NCI-H1048 (cell line): ENCODE measurements at places on chromosomes 16 and 17.

DNA sequence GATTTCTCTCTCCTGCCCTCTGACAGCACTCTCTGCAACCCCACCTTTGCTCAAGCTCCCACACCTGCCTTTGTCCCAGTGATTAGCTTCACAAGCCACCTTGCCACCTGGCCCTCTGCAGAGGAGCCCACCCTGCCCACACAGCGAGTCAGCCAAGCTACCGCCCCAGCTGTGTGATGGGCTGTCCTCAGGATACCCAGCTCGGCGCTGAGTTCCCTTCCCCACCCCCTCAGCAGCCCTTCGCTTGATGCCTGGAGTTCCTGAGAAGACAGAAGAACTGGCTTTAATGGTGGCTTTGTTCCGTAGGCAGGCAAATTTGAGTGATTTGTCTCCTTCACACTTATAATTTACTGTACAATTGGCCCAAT, 266.4 kb downstream of the CBLN1 start:
- DNase-seq = no peak

DNA sequence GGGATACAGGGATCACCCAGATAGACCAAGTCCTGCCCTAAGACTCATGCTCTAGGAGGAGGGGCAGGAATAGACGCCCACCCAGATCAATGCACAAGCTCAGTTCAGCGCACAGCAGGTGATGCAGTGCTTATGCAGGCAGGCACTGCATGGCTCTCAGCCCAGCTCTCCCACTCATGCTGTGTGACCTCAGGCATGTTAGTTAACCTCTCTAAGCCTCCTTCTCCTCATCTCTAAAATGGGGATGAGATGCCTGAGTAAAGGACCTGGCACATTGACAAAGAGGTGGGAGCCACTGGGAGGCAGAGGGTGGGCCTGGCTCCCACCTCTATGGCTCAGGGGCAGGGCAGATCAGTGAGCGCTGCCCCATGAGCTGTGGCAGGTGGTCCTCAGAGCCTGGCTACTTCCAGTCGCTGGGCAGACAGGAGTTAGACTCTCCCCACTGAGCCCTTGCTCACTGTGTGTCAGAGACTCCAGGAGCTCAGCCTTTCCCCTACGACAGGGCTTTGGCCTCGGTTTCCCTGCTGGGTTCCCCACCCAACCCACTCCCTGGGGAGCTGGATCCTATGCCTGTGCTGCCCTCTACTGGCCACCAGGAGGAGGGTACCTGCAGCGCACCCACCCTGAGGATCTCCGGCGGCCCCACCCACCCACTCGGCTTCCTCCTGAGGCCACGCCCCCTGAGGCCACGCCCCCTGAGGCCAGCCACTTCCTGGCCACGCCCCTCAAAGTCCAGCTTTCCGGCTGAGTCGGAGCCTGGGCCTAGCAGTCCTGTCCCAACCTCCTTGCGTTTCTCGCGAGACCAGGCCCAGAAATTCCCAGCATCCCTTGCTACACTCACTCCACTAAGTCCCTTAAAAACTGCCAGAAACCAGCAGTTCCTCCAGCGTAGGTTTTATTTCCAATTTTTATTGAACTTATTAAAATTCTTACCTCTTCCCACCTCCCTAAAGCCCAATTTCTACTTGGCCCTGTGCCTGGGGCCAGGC, 196.1 kb downstream of the GSG1L start:
- peak; percentile 30 for DNase-seq

DNA sequence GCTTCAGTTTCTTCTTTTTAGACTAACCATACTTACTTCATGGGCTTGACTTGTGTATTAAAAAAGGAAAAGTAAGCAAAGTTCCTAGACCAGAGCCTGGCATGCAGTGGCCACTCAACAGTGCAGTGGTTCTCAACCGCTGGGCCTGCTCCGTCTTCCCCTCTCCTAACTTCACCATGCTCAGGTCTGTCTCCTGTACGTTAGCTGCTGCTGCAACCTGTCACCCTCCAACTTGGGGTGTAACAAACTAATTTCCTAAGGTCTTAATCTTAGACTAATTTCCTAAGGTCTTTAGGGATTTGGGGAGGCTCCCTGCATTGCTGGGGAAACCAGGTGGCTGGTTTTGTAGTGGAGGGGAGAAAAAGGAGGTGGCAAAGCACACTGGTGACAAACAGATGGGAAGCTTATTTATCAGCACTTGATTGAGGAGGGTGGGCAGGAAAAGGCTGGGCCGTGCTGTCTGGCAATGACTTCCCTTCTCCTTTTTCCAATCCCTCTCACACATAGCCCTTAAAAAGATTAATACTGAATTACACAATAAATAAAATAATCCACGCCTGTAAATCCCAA, 2.2 kb upstream of the ARL4D start:
- DNase-seq = no peak

GRCh38 chr17:48429156-48429555, 858 bp downstream of the SKAP1 start:
- no peak for DNase-seq

GRCh38 chr16:67825119-67825518, 17.0 kb upstream of the THAP11 start:
- no peak for DNase-seq

DNA sequence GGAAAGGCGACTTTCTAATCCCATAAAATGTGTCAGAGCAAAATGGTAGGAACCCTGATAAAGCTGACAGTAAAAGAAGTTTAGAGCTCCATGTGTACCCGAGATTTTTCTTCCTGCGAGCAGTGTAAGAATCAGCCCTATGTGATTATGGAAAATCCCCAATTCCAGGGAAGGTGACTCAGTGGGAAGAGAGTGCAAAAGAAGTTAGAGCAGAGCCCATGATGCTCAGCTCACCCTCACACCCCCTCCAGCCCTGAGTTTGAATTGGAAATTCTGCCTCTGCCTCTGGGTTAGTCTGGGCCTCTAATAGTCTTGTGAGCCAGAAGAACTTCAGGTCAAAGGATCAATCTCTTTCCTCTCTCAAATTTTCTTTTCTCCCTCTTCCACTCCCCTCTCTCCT, 12.5 kb downstream of the C17orf78 start:
- no peak for DNase-seq

DNA sequence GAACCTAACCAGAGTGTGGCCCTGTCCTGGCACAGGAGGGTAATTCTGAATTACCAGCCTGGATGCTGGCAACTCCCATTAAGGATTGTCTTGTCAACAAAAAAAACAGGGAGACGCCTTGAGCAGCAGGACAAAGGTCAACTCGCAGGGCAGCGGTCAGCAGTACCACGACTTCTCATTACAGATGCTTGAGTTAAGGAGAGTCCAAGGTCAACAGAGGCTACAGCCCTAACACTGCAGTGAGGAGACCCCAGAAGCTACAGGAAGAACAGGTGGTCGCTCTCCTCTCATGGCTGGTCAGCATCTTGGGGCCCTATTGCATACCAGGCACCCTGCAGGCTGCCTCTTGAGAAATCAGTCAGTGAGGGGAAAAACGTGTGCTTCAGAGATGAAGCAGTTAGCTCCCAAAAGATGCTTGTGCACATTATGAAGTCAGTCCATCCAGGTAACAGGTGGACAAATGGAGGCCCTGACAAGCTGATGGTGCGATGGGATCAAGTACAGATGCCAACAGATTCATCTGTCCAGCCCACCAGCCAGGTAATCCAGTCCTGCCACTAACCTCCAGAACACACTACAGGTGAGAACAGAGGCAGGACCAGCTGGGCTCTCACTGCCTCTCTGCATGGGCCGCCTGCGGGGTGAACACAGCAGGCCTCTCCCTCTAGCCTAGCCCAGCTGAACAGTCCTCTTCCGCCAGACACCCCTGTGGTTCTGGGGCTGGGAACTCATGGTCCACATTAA, 4.2 kb downstream of the CSNK1D start:
- DNase-seq = no peak

- no peak for DNase-seq
Observed at GRCh38 chr17:5560361-5560988, 23.8 kb downstream of the NLRP1 start.

DNA sequence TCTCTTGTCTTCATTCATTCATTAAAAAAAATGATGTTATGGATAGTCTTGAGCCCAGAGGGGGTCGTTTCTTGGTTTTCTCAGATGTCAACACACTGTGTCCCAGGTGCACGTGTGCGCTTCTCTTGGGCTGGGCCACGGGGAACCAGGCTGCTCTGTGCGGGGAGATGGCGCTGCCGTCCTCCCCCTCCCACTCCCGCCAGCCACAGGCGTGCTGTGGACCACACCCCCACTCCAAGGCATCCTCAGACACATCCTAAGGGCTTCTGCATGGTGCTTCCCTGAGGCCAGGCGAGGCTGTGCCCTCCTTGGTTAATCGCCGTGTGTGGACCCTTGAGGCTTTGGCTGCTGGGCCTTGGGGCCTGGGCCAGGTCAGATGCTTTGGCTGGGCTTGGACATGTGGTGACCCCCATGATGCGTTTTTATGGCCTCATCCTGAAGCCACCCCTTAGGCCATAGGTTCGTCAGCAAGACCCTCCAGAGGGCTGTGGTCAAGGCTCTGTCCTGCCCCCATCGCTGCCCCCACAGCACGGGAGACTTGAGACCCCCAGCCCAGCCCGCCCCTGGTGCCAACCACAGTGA, 245.7 kb upstream of the CIBAR2 start:
- DNase-seq = no peak

GRCh38 chr17:83091257-83092141, 12.1 kb downstream of the METRNL start:
- no peak for DNase-seq

GRCh38 chr17:80673152-80673920, 128.7 kb downstream of the RPTOR start:
- no peak for DNase-seq

GRCh38 chr17:45771271-45771959, 12.7 kb upstream of the CRHR1 start:
- DNase-seq = no peak

GRCh38 chr16:89045181-89045815, 48.4 kb upstream of the ACSF3 start:
- no peak for DNase-seq
